ENCODE measurements at places on chromosomes 5 and 9.

GRCh38 chr9:105633411-105633810 is 28.8 kb upstream of the TAL2 start:
- DNase-seq, result peak; percentile 64

DNA sequence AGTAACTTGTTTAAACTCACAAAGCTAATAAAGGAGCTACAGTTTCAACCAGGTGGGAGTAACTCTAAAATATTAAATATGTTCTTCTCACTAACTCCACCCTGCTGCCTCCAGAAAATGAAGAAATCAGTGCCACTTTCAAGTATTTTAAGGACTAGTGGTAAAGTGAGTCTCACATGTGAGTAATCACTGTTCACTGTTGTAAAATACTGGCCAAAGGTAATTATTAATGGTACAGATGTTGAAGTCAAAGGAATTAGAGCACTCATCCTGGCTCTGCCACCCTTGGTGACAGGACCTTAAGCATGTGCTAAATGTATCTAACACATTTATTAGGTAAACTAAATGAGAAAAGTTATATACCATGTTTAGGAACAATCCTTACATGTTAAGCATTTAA is 430.7 kb downstream of the BRINP1 start:
- DNase-seq, result no peak

- peak; percentile 30 for DNase-seq
Measured at GRCh38 chr9:470552-471194, 256.0 kb downstream of the DOCK8 start.

DNA sequence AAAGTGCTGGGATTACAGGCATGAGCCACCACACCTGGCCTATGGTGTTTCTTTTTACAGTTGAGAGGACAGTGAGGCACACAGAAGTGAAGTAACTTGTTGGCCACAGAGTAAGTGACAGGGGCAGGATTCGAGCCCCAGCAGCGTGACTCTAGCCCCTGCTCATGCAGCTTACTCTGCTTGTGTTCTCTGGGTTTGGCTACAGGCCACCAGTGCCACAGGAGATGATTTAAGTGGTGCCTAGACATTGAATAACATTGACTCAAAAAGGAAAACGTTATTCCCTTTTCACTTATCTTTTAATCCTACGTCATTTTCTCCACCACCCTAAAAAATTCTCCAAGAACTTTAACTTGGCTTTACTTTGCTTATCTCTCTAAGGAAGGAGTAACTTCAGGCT is 61.4 kb downstream of the SNX24 start:
- no peak for DNase-seq

- no peak for DNase-seq
Measured at GRCh38 chr9:95491543-95492320, 25.0 kb downstream of the PTCH1 start.

DNA sequence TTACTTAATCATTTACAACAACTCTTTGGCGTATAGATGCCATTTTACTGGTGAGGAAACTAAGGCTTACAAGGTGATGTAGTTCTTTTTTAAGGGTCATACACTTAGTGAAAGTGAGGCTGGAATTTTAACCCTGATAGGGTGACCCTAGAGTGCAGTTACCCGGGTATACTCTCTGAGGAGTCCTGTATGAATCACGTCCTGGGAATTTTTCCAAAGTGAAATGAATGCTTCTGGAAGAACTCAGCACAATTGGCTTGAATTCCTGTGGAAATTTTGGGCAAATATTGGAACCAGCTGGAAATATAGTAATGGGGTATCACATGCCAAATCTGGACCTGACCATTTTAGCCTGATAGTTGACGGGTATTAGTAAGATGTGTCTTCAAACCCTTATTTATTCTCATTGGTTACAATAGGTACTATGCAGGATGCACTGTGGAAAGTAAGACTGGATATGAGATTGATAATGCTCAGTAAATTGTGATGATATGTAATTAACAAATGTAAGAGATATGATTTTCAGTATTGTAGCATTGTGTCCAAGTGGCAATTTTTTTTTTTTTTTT is 14.8 kb downstream of the SUB1 start:
- peak; percentile 72 for DNase-seq

DNA sequence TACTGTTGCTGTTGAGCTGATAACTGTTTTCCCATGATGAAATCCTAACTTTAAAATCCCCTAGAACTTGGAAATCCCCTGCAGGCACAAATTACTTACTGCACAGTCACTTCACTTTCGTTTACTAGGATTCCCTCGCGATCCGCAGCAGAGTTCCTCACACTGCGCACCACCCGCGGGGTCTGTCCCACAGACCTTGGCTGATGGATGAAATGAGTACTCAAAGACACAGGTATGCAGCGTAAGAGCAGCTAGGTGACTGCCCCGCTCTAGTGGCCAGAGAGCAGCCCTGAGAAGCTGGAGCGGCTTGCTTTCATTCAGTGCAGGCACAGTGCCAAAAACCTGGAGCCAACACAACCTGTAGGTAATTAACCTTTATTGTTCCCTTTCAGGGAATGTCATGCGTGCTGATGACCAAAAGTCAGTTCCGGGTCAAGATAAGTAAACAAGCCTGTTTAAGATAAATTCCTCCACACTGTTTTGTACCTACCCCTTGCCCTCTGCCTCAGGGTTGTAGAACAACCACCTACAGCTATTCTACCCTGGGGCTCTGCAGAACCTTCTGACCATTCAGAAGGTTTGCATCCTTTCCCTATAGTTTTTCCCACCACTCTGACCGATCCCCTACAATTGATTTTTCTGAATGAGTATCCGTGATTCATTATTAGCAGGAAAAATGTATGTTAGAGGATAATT is 191.2 kb downstream of the CDH9 start:
- DNase-seq, result no peak
